ENCODE measurements at places on chromosomes 7 and 10.

DNA sequence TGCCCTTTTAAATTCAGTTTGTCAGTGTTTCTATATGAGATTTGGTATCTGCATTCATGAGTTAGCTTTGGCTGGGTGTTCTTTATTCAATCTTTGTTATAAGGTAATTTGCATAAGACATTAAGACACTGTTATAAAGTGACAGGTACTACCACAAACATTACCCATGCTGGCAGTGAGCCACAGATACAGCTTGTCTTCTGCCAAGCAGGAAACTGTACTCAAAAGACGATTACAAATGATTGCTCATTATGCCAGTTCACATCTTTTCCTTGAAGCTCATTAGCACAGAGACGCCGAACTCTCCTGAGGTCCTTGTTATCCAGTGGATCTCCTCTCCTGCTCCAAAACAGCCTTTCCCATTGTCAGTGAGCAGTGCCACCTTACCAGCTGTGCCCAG lies 30.4 kb downstream of the AMPH start:
- no peak for DNase-seq

DNA sequence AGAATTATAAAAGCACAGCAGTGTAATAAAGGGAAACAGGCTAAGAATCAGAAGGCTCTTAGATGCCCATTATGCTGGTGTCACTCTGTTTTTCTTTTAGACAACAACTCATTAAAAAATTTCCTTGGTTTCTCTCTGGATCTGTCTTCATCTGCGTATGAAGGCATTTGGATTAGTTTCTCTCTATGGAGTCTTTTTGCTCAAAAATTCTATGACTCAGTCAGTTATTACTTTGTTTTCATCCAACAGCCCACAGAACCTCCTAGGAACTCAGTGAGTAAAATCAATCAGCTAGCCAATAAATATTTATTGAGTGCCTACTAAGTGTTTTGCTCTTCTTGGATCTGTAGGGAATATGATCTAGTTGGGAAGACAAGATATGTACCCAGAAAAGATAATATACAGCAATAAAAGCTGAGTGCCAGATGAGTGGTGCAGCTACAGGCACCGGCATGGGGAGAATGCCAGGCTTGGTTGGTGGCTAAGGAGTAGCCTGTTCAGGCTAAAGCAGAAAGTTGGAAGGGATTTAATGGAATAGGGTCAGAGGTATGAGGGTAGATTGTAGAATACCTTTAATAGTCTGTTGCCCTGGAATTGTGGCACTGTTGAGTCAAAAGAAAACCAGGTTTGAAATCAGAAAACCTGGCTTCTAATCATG lies 156.2 kb downstream of the LRRC4 start:
- no peak for DNase-seq

DNA sequence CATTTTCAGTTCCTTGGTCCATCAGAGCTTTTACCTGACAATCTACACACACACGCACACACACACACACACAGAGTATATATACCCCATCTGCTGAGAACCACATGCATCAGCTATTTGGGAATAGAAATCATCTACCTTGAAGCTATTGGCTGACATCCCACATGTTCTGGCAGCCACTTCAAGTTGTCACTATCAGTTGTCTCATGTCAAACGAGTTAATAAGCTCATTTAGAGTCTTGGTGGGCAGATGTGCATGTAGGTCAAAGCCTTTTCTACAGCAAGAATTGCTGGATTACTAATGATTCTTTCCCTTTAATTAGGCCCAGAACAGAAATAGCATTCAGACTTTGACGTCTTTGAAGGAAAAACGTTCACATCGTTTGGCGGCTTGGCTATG lies 36.8 kb downstream of the COL28A1 start:
- DNase-seq, result no peak

DNA sequence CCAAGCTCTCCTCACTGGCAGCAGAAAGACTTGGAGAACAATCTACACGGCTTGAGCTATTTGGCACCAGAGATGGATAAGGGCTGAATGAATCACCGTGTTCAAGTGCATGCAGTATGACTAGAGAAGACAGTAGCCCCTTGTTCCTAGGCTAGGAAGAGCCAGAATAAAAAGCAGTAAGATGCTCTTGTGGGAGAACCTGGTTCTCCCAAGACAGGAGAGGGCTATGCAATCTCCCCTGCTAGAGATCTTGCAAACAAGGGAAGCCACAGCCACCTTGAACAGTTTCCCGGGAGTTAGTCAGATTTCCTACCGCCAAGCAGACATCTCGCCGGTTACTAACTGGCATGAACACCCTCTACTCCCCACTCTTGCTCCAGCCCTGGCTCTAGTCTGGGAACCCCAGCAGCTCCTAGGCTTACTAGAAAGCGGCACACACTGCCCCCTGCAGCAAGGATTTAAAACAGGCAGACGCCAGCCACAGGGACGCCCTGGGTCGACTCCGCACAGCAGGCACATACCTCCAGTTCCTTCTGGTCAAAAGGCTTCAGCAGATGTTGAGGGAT lies 107.3 kb downstream of the SMURF1 start:
- DNase-seq, result no peak

- no peak for DNase-seq
Observed at GRCh38 chr10:10600004-10600403, 417.7 kb upstream of the CELF2 start.

- no peak for DNase-seq
Observed at GRCh38 chr7:140676306-140676705, 3.6 kb downstream of the ADCK2 start.

GRCh38 chr7:133409421-133409820 lies 156.5 kb downstream of the EXOC4 start:
- DNase-seq, result no peak

- no peak for DNase-seq
Observed at GRCh38 chr7:80312139-80312661, 177.6 kb downstream of the GNAI1 start.

- no peak for DNase-seq
Observed at GRCh38 chr10:47012214-47012613, 101.0 kb downstream of the PTPN20 start.

- DNase-seq, result no peak
Observed at GRCh38 chr10:7445474-7446185, 34.8 kb upstream of the SFMBT2 start.

- no peak for DNase-seq
Observed at GRCh38 chr10:48444266-48444665, 137.8 kb downstream of the MAPK8 start.

- DNase-seq, result no peak
Observed at GRCh38 chr7:18792871-18793595, 297.5 kb downstream of the HDAC9 start.

- DNase-seq, result no peak
Observed at GRCh38 chr7:68929781-68930261, 668.5 kb upstream of the AUTS2 start.

DNA sequence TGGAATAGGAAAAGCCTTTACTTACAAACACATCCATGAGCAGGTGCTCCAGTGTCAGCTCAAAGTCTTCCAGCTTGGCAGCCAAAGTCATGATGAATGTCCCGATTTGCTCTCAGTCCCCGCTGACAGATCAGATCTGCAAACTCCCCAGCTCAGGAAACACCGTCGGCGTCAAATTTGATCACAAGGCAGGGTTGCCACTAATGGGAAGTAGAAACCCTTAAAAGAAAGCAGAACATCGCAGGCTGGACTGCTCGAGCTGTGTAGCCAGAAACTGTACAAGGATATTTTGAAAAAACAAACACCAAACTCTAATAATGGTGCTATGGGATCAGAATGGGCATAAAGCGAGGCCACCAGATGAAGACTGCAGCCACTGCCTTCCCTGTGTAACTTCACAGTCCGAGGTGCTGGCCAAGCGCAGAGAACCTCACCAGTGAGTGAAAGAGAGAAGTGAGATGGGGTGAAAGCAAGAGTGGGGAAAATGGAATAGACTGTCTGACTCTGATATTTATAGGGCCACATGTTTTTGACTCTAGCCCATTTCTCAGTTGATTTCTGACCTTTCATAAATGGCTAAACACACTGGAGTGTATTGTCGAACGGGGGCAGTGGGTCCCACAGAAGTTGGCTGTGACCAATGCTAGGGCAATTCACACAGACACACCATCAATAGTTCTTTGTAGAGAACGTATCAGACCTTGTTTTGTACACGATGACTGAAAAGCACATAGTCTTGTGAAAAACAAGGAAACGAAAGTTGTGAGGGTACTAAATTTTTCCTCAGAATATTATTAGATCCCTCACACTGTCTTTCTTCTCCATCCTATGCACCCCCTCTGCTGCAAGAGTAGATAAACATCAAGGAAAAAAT lies 306.2 kb downstream of the FRMD4A start:
- DNase-seq, result no peak

DNA sequence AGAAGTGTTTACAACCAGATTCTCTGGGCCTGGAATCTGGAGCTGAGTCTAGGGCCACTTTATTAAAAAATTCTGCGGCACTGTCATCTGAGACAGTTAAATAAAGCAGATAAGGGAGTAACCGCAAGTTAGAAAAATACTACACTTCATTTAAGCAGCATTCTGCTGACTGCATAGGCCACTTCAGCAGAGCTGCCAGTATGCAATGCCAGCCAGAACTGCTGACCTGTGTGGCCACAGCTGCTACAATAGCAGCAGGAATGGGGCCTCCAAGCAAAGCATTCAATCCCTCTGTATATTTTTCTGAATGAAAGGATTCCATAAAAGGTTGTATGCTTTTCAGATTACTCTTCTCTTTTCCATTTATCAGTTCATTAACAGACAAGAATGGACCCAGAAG lies 136.0 kb downstream of the COL28A1 start:
- no peak for DNase-seq

DNA sequence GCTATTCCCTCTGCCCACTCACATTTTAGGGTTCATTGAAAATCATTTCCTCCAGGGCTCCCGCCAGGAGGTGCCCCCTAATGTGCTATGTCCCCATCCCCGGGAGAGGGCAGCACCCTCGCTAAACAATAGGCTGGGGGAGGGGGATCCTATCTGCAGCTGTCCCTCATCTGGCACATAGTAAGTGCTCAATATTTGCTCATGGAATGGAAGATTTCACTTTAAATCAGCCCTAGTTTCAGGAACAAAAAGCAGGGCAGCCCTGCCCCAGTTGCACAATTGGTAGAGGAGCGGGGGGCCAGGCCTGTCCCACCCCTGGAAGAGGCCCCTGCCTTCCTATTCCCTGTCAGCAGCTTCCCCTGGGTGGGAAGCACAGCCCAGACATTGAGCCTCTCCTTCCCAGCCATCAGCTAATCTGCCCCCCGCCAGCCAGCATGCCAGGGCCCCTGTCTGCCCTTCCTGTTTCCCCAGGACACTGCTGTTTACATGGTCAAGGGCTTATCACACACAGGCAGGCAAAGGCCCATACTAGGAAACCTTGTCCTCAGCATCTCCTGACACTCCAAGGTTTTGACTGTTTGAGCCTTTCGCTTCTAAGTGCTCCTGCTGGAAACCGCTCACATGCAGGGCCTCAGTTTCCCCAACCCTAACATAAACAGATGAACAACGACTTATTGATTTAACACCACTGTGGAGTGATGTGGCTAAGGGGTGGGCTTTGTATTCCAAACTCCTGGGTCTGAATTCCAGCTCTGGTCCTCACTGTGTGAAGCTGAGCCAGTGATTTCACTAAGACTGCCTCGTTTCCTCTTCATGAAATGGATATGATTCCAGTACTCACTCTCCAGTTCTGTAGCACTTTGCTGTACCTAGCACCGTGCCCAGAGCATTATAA lies 130.7 kb upstream of the ZMIZ1 start:
- no peak for DNase-seq

DNA sequence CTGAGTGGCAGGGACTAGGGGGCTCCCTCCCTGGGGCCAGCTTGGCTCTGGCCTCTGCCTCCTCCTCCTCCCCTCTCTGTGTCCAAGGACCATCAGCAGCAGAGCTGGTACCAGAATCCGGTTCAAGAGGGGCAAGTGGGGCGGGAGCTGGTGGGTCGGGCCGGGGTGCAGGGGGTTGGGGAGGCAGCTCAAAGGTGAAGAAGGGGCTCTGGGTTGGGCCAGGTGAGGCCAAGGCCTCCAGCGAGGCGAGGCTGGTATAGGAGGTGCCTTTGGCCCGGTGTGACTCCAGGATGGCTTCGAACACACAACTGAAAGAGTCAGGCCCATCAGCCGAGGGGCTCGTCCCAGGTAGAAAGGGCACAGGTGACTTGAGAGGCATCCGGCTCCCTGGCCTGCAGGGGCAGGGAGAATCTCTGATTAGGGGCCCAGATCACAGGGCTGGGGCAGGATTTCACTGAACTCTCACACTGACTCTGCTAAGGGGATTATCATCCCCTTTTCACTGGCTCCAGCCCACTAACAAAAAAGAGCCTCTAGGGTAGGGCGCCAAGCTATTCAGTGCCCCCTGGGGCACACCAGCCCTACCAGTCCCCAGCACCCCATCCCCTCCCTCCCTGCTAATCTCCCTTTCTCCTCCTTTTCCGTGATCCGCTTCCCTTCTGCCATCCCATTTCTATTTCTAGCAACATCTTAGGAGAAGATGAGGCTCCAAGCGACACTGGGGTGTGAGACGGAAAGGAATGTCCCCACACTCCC lies 4.6 kb downstream of the PSD start:
- DNase-seq, result no peak

DNA sequence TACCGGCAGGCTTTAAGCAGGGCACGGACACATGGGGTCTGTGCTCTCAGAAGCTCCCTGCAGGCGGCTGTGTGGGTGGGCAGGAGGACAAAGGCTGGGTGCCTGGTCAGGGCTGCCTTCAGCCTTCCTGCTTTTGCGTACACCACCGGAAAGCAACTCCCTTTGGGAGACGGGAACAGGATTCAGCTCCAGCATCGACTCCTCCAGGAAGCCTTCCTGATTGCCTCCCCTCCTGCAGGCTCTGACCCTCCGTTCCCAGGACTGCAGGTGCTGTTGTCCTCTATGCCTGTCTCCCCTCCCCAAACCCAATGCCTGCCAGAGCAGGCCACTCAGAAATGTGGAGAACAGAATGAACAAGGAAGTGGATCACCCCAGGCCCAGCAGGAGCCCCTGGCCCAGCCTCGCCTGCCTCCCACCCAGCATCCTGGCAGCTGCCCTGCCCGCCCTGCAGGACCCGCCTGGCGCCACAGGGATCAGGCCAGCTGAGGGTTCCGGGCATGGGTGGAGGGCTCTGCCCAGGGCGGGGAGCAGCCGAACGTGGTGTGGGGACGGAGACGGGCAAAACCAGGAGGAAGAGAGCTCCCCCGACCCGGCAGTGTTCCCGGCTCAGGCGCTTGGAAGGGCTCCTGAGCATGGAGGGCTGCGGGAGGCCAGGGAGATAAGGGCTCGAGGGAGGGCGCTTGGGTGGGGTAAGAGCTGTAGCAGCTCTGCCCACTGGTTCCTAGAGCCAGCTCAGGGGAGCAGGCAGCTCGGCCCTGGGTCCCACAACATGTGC lies 6.2 kb upstream of the ELN start:
- DNase-seq, result no peak
